ENCODE measurements at places on chromosomes 1 and 21.
A peak's percentile ranks its signal among the peaks of the same experiment; 100 is the strongest.

- DNase-seq = no peak
Measured at GRCh38 chr1:17451731-17452130, 12.3 kb upstream of the RCC2 start.

DNA sequence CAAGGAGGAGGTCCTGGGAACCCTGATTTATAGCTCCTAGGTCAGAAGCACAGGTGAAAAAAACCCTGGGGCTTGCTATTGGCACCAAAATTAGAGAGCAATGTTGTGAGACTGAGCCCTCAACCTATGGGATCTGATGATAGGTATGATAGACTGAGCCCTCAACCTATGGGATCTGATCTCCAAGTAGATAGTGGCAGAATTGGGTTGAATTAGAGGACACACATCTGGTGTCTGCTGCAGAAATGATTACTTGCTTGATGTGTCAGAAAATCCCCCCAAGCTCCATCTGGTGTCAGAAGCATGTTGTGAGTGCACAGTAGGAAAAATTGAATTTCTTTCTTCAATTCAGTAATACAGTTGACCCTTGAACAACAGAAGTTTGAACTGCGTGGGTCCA is 62.4 kb downstream of the MAP3K21 start:
- no peak for DNase-seq

- peak; percentile 36 for DNase-seq
Measured at GRCh38 chr1:109248797-109249629, at the start of gene CELSR2. TSS of gene CELSR2 (plus strand) at chr1:109249539. CDS start at chr1:109250080, 541 bp downstream.

- no peak for DNase-seq
Measured at GRCh38 chr1:159889202-159889601, 10.8 kb downstream of the CFAP45 start.

DNA sequence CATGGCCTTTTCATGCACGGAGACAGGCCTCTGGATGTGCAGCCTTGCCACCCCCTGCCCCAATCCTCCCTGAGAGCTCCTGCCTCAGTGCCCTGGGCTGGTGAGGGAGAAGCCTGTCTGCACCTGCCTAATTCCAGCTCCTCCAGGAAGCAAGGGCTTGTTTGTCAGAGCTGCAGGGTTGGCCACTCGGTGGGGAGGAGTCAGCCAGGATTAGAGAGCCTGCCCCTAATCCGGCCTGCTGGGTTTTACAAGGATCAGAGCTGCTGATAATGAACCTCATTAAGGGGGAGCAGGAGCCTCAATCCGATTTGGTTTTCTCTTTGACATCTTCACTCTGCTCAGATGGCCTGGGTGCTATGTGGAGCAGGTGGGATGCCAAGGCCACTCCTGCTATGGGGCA is 31.9 kb upstream of the LHX4 start:
- DNase-seq = no peak

DNA sequence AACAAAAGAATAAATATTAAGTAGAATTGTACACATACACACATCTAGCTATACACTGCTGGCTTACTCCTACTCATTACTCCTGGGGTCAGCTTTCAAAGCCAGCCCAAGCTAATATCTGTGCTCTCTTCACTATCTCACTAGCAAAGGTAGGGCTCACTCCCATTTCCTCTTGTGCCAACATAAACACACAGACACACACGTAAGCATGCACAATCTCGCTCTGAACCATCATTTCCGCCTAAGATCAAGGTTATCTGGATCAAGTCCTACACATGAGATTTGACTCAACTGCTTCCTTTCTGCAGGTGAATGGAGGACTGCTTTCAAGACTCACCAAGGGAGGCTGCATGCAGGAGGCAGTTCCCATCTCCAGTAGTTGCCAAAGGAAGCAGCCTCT is 28.8 kb upstream of the MTMR11 start:
- no peak for DNase-seq

DNA sequence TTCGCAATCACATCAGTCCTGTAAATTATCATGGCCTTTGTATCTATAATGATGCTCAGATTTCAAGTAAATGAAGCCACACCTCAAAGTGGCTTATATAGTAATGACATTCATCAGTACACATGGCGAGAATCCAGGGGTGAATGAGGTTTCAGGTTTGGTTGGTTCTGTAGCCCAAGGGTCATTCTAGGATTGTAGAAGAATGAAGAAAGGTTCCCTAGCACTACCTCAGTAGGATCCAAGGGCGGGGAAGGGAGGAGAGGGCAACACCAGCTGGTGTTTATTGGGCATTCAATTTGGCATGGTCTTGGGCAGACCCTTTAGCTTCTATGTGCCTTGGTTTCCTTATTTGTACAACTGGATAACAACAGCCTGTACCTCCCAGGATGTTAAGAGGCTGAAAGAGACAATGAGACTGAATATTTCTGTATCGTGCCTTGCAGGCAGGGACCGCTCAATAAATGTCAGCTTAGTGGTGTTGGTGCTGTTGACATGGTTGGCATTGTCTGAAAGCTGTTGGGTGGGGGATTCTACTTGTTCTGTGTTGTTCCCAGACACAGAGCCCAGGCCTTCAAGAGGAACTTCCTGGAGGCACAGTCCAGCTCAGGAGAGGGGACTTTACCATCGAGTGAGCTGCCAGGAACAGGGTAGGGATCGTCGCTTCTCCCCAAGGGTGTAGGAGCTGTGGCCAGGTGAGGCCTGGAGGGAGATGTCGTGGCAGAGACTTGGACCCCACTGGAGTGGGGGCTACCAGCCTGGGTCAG is 388.2 kb downstream of the PTPRU start:
- DNase-seq = no peak

Data from activated CD8-positive, alpha-beta memory T cell treated with anti-CD3 and anti-CD28 coated beads for 48 hours (primary cell).